ENCODE measurements at places on chromosomes 2 and 18.

DNA sequence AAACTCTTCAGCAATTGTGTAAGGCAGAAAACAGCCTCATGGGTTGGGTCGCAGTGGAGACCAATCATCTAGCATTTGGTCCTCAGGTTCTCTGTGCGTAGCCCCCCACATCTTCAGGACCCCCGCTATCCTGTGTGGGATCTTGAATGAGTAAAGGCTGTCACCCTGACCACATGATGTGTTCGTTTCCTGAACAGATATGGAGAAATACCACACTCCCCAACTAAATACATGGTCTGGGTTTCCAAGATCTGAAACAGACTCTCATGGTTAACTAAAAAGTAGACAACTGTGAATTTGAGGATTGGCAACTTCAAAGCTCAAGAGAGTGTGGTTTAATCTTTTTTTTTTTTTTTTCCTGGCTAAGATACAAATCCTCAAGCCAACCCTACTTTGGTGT, 23.2 kb downstream of the DOCK10 start:
- no peak overlapping the region for H3K4me3 ChIP-seq
- no peak for DNase-seq
- peaks cover 3% of the 10 kb centered on the region for H3K36me3 ChIP-seq
- no peak overlapping the region for H3K27ac ChIP-seq
- no peaks in the 10 kb centered on the region for H3K27me3 ChIP-seq

- no peak for DNase-seq
- H3K36me3 ChIP-seq: no peaks in the 10 kb centered on the region
- H3K27ac ChIP-seq: no peak overlapping the region
These were observed 201.7 kb upstream of the CXCR4 start for GRCh38 chr2:136319651-136320050.

DNA sequence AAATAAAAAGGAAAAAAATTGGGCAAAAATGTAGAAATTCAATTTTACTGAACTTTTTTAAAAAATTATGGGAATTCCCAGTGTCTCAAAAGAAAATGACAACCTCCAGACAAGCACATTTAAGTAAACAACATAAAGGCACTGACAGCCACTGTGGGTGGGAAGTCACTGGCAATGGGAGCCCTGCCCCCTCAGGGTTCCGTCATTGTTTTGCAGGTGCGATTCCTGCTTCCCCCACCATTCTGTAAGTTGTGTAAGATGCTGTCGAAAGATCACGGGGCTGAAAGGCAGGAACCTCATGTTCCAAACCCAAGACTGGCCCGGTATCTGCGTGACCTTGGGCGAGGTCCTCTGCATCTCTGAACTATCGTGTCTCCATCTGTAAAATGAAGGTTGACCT, 15.8 kb upstream of the ASPRV1 start:
- no peaks in the 10 kb centered on the region for H3K4me1 ChIP-seq
- H3K27me3 ChIP-seq: no peaks in the 10 kb centered on the region
- H3K27ac ChIP-seq: no peak overlapping the region
- DNase-seq: no peak

- H3K27me3 ChIP-seq: no peaks in the 10 kb centered on the region
- no peak for DNase-seq
- H3K4me1 ChIP-seq: no peaks in the 10 kb centered on the region
- H3K4me3 ChIP-seq: no peak overlapping the region
- H3K27ac ChIP-seq: no peak overlapping the region
These were observed 34.9 kb downstream of the G6PC2 start for GRCh38 chr2:168935810-168936581.

- no peaks in the 10 kb centered on the region for H3K36me3 ChIP-seq
- no peaks in the 10 kb centered on the region for H3K27me3 ChIP-seq
- H3K27ac ChIP-seq: peak overlapping the region; percentile 83
- no peak for DNase-seq
These were observed 48.9 kb downstream of the ARL4C start for GRCh38 chr2:234447963-234448362.

DNA sequence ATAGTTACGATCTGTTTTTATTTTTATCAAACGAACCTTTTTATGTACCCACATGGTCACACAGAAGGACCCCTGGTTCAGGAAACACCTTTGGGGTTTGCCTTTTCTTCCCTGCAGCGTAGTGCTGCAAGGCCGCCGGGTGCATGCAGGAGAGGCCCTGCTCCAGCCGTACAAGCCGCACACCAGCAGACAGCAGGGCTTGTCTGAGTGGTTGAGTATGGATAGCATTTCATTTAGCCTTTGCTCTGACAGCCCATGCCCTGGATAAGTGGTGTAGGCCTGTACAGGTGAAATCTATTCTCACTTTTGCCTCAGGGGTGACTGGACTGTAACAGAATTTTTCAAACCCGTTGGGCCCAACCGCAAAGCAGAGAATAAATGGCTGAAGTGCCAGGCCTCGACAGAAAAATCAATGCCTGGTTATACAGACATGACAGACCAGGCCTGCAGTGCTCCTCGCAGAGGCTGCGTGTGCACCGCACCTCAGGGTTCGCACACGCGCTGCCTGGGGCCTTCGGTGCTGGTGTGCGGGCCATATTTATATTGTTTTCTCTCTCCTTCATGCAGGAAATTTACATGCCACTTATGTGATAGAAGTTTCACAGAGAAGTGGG, 279.1 kb downstream of the ZNF407 start:
- peaks cover 12% of the 10 kb centered on the region for H3K36me3 ChIP-seq
- no peak overlapping the region for H3K27ac ChIP-seq
- no peaks in the 10 kb centered on the region for H3K4me1 ChIP-seq
- no peaks in the 10 kb centered on the region for H3K27me3 ChIP-seq

DNA sequence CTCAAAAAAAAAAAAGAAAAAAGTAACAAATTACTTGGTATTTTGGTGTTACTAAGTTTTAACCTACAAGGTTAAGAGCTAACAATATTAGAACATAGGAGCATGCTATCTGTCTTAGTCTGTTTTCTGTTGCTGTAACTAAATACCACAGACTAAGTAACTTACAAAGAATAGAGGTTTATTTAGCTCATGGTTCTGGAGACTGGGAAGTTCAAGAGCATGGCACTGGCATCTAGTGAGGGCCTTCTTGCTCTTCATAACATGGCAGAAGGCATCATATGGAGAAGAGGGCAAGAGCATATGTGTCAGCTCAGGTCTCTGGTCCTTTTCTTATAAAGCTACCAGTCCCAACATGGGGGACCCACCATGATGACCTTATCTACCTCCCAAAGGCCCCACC, 36.5 kb downstream of the SMARCAL1 start:
- no peaks in the 10 kb centered on the region for H3K27me3 ChIP-seq
- H3K4me1 ChIP-seq: no peaks in the 10 kb centered on the region
- peaks cover 83% of the 10 kb centered on the region for H3K36me3 ChIP-seq
- H3K27ac ChIP-seq: no peak overlapping the region

GRCh38 chr2:86769838-86770237, 20.9 kb downstream of the CD8A start:
- no peak overlapping the region for H3K4me3 ChIP-seq
- no peaks in the 10 kb centered on the region for H3K27me3 ChIP-seq
- no peaks in the 10 kb centered on the region for H3K4me1 ChIP-seq
- no peak overlapping the region for H3K27ac ChIP-seq
- no peak for DNase-seq

DNA sequence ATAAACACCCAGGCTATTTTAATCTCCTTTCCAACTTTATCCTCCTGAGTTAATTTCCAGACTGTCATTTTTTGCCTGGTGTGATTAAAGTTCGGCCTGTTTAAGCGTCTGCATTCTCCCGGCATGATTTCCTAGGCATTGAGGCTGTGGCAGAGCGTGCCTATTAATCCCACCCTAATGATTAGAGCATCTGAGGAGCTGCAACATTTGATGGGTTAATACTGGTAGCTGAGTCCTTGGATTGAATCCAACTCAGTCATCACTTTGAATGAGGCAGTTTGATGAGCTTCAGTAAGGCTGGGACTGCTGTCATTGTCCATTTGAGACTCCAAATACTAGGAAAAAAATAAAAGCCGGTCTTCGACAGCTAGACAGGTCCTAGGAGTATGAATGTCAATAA, 882.5 kb downstream of the SLC4A3 start:
- DNase-seq: no peak
- no peak overlapping the region for H3K4me3 ChIP-seq
- H3K4me1 ChIP-seq: no peaks in the 10 kb centered on the region

DNA sequence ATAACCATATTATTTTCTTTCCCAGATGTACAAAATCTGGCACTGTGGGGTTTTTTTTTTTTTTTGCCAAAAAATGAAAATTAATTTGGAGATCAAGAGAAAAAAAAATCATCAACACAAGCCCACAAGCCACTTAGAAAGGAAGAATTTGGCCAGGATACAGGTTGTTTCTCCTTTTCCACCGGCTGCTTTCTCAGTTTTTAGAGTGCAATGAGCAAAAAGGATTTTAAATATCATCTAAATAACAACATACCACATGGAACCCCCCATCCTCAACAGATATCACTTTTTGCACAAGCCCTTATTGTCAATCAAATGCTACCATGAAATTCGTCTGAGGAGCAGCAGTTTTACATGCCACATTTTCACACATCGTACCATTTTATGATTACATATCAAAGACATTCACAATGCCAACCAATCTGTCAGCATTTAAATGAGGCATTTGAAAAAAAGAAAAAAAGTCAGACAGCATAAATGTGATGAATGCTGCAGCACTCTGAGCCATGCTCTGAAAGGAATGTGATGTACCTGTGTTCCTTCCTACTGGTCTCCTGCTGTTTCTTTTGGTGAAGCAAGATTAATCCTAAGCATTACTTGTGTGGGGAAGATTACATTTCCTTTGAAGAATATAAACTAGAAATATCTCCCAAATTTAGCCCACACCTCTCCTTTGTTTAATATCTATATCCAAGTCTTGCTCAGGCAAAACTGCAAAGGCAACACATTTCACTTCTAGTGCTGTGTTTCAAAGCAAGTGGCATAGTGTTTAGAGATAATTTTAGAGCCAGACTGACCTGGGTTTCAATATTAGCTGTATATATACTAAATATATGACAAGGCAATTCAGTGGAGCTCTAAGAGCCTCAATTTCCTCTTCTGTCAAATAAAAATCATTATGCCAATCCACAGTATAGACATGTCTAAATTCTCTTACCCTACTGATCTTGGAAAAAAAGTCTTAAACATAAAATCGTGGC, 391.3 kb downstream of the CMPK2 start:
- no peaks in the 10 kb centered on the region for H3K36me3 ChIP-seq
- no peaks in the 10 kb centered on the region for H3K27me3 ChIP-seq
- H3K4me1 ChIP-seq: no peaks in the 10 kb centered on the region
- DNase-seq: no peak
- no peak overlapping the region for H3K27ac ChIP-seq

GRCh38 chr2:230162981-230163380, 56.8 kb downstream of the SP110 start:
- no peak overlapping the region for H3K4me3 ChIP-seq
- no peak overlapping the region for H3K27ac ChIP-seq
- DNase-seq: no peak
- no peaks in the 10 kb centered on the region for H3K4me1 ChIP-seq

GRCh38 chr2:224293976-224294375, 107.9 kb downstream of the FAM124B start:
- no peaks in the 10 kb centered on the region for H3K4me1 ChIP-seq
- H3K27me3 ChIP-seq: no peaks in the 10 kb centered on the region
- H3K4me3 ChIP-seq: no peak overlapping the region
- H3K27ac ChIP-seq: no peak overlapping the region

DNA sequence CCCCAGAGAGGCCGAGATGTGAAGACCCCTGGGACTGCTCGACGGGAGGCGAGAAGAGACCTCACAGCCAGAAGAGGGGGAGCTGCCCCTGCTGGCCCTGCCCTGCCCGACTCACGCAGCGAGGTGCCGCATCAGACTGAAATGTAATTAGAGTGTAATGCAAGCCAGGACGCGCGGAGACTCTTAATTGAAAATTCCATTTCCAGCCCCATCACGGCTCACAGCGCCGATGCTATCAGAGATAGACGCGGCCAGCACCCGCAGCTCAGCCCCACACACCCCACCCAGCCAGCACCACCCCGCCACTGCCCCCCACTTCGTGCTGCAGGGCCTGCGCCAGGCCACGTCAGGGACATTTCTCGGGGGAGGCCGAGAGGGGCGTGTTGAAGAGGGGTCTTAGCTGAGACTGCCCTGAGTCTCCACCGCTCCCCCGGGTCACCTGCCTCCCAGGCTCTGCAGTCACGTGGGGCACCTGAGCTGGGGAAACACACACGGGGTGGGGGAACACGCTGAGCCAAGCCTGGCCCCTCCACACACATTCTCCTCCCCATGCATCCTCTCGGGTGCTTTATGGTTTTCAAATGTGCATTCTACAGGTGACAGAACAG, 78.1 kb downstream of the TEX51 start:
- H3K4me1 ChIP-seq: peaks cover 4% of the 10 kb centered on the region
- no peaks in the 10 kb centered on the region for H3K36me3 ChIP-seq
- DNase-seq: no peak

GRCh38 chr2:160458718-160459453, 34.7 kb downstream of the RBMS1 start:
- no peak overlapping the region for H3K4me3 ChIP-seq
- H3K36me3 ChIP-seq: no peaks in the 10 kb centered on the region
- no peaks in the 10 kb centered on the region for H3K27me3 ChIP-seq
- DNase-seq: no peak
- peaks cover 6% of the 10 kb centered on the region for H3K4me1 ChIP-seq
- no peak overlapping the region for H3K27ac ChIP-seq

DNA sequence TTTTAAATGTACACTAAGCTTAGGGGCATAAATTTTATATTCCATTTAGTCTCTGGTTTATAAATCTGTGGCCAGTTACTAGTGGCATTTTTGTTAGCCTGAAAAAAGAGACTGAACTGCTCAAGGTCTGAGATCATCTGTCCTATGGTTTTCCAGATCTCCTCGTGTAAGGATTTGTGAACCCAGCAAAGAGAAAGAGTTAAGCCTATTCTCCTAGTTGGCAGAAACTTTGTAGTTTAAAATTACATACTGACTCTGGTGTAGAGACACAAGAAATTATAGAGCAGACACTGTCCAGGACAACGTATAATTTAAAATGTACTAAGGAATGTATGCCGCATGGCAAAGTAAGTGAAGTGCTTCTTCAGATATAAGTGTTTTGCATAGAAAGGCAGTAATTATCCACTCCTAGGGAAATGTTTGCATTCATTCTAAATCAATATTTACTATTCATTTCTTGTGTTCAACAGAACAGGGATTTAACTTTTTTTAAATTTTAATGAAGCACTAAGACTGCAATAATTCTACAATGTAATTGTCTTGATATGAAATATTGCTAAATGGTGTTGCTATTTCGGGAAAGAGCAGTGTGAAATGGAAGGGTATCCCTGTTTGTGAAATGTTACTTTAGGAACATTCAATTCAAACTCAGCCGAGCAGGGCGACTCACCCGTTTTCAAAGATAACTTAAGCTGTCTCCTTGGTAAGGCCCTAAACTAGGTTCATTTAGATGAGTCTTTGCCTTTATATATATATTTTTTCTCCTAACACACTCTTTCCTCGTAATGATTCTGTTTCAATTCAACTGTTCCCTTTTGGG, 508.4 kb upstream of the ZEB2 start:
- H3K27ac ChIP-seq: no peak overlapping the region
- H3K4me3 ChIP-seq: no peak overlapping the region
- DNase-seq: no peak
- H3K27me3 ChIP-seq: no peaks in the 10 kb centered on the region
- H3K36me3 ChIP-seq: no peaks in the 10 kb centered on the region
